ENCODE measurements at places on chromosomes 5 and 9. TPM values are rescaled to one million over a fixed set of nuclear protein-coding genes. Genes with fewer than 3 reads are reported as not detected.

GRCh38 chr5:102294886-102295395, 1.1 kb downstream of the SLCO4C1 start:
- no peak for DNase-seq

- DNase-seq = no peak
Measured at GRCh38 chr9:87909310-87910041, 8.3 kb upstream of the SPATA31C1 start.

DNA sequence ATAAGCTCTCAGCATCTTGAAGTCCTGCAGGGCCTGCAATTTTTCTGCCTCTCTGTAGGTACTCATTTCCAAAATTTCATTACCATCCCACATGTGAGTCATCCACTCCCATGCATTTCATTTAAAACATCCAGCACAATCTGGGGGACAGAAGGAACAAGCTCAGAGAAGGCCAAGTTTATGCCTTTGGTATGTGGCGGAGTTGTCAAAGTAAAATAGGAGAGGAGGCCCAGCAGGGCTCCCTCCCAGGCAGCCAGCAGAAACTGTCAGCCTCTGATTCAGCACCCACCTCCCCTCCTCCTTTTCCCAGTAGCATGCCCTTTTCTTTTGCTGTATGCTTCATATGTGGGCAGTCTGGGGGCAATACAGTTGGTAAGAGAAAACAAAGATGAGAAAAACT, 126.4 kb upstream of the ZNF366 start:
- DNase-seq = no peak

DNA sequence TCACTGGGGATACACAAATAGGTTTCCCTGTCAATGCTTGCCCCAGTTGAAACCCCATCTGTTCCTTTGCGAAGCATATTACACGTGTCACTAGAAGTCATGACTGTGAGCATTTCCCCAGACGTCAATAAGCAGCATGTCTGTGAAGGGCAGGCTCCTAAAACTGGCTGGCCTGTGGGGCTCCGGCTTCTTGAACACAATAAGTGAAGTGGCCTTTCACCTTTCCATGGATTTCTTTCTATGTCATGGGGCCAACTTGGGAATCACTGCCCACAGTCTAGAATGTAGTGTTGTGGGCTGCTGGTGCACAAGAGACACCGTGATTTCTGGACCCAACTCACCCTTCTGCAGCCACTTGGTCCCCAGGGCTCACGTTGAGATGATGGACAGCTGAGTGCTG, 60.4 kb upstream of the CTSL start:
- no peak for DNase-seq

DNA sequence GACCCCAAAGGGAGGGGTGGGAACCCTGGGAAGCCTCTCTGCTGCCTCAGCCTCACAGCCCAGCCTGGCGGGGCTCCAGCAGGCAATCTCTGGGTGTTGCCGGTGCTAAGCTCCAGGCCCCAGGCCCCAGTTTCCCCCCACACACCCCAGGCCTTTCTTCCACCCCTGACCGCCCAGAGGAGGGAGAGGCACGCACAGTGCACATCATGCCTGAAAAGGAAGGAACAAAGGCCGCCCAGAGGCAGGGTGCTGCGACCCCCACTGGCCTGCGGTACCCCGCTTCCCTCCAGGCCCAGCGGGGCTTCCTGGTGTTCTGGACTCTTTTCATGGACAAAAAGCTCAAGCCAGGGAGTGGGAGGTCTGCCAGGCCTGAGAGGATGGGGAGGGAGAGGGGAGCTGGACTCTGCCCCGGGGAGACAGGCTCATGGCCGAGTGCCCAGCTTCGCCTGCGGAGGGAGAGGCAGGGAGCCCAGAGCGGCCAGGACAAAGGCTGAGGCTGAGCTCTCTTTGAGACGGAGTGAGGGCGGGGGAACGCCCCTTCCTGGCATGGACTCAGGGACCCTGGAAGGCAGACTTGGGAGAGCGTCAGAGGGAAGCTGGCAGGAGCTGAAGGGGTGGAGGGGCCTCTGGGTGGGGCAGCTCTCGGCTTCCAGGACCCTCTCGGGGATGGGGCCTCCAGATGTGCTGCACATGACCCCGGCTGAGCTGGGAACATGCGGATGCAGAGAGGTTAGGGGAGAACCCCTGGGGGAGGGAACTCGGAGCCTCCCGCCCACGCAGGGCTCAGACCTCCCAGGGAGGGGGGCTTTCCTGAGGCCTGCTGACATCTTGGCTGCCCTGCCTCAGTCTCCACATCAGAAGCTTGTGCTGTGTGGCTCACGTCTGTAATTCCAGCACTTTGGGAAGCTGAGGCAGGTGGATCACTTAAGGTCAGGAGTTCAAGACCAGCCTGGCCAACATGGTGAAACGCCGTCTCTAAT, 1.8 kb upstream of the ENTPD2 start:
- DNase-seq = peak; percentile 60

GRCh38 chr5:28369418-28369817, 1331.0 kb upstream of the CDH9 start:
- DNase-seq = no peak

GRCh38 chr9:71036501-71036900, 84.9 kb downstream of the TRPM3 start:
- peak; percentile 2 for DNase-seq

DNA sequence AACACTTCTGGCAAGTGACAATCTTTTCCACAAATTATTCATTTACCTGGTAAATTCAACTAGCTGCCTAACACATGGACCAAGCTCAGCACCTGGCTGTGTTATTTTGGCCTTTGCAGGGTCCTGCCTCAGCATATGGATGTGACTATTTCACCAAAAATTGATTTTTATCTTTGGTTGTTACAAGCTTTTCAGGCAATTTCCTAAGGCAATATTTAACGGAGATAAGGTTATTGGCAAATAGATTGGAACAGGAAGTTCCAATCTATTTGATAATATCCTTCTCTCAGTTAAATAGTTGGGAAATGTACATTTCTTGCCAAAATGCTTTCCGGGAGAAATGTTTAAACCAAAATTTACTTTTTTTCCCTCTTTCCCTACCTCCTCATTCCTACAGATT, 415.2 kb upstream of the SMARCA2 start:
- no peak for DNase-seq

DNA sequence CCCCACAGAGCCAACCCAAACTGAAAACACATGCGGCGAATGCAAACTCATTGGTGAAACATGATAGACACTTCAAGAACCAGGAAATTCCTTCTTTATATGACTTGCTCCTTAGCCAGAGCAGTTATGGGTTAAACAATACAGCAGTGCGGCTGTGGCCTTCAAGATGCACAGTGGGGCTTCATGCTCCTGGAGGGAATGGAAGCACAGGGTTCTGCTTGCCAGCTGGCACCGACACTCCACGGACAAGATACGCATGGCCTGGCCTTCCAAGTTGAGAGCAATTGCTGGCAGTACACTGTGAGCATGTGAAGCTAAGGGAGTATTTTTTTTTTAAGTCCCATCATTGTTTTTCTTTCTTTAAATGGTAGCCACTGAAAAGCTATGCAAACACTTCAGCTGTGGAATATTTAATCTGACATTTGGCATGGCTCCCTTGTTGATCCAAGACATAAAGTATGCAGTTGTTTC, 451.6 kb upstream of the CD180 start:
- peak; percentile 94 for DNase-seq

GRCh38 chr5:68845131-68845530, 248.7 kb upstream of the SLC30A5 start:
- no peak for DNase-seq

DNA sequence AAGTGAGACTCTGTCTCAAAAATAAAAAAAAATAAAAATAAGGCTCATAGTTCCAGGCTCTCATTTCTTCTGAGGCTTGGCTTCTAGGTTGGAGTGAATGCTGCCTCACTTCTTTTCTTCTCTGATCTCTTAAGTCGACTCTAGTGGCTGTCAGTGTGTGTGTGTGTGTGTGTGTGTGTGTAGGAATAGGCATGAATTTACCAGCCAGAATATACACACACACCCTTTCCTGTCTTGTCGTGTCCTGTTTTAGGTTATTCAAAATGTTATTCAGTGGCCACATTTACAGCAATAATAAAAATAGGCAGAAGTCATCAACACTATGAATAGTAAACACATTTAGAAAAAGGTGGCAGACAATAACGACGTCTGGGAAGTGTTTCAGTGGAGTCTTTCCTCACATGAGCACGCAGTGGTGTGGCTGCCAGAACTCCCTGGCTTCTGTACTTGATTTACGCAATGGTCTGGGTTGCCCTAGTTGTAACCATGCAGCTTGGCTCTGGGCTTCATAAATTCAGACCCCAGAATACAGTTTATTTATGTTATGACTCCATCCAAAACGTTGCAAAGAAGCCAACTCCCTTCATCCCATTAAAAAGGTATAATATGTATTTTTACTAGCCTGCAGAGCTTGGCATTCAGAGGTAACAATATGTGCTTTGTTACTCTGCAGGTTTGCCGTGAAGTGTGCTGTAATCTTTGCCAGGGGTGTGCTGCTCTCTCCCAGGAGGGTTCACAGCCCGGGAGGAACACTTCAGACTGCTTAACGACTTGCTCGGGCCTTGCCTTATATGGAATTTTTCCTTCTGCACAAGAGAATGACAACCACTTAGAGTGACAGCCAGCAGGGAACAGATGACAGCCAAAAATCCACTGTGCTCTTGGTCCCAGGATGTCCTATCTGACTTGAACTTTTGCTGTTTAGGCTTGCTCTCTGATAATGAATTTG, 34.4 kb upstream of the PALM2AKAP2 start:
- no peak for DNase-seq

RXRA gene
- polyA plus RNA-seq = 28.9 TPM

KCNIP1 gene
- polyA plus RNA-seq = 2.4 TPM

Measured in forelimb muscle (tissue), 1 donor.